NCI-H2107 (cell line): ENCODE measurements at places on chromosomes 11 and 22.

GRCh38 chr11:76313913-76314740, 66.8 kb downstream of the THAP12 start:
- DNase-seq = no peak

DNA sequence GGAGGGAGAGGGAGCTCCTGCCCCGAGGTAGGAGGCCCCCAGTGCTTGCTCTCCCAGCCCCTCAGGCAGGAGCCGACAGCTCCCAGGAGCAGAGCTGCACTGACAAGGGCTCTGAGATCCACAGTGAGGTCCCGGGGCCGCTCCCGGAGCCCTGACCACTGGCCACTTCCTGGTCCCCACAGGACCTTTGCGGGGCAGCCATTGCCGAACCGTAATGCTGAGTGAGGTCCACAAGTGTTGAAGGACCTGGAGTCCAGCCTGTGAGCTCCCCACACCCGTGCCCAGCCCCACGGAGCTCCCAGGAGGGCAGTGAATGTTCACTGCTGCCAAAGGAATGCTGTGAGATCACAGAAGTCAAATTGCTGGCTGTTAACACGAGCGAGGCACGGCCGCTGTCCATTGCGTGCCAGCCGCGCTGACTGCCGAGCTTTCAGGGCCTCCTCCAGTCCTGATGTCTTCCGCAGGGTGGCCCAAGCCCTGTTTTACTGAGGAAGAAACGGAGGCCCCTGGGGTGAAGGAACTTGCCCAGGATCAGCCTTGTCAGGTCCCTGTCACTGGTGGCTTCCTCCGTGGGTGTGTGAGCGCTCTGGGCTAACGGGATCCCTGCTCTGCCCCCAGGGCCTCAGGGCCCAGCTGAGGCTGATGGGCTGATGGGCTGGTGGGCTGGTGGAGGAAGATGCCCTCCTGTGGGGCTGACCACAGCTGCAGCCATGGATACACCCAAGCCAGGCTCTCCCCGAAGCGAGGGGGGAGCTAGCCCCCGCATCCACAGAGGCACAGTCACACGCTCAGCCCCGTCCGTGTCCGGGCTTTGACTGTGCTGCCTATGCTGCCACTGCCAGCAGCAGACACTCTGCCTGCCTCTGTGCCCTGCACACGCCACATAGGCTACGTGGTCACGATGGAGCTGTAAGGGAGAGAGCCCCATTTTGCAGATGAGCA, 70.8 kb downstream of the WNT7B start:
- DNase-seq = no peak

DNA sequence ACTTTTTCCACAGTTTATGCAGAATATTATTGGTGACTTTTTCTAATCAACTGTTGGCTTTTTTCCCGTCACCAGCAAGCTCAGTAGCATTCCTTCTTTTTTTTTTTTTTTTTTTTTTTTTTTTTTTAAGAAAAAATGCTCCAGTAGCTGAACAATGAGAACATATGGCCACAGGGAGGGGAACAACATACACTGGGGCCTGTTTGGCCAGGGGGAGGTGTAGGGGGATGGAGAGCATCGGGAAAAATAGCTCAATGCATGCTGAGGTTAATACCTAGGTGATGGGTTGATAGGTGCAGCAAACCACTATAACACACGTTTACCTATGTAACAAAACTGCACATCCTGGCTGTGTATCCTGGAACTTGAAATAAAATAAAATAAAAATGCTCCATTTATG, 82.5 kb downstream of the ARHGAP42 start:
- DNase-seq = no peak

DNA sequence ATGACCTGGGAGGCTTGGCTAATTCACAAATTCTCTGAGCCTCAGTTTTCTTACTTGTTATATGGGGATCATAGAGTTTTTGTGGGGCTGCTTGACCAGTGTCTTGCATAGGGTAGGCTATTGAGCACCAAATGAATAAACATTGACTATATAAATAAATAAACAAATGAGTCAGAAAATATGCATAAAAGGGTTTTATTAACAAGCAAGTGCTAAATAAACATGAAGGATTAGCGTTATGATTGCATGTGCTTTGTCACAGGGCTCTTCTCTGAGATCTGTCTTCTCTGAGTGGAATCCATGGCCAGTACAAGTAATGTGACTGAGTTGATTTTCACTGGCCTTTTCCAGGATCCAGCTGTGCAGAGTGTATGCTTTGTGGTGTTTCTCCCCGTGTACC, at the start of gene OR4B1:
TSS of gene OR4B1 (plus strand) at position 301 of the 400 bp plus-strand sequence. CDS start at position 301, 0 bp downstream.
- no peak for DNase-seq

DNA sequence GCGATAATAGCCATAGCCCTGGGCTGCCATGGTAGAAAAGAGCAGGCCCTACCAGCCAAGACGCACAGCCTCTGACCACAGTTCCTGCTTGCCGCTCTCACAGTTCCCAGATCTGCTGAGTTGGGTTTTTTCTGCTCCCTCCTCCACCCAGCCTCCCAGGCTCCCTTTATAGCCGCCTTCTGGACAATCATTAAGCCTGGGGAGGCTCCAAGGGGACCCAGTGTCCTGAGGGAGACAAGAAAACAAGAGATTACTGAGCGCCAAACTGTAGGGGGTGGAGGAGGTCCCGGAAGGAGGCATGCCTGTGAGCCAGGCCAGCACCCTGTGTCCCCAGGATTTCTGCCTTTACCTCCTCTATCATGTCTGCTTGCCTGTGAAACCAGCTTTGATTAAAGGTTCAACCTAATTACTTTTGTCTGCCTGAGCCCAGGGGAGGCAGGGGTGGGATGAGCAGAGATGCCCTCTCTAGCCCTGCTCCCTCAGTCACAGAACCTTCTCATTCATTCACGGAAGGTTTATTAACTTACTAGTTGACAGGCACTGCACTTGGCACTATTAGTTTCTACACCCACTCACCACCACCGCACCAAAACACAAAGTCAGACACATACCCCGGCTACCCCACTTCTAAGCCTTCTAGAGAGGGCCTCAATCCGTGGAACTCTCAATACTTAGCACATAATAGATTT, 1.2 kb downstream of the SLC37A4 start:
- no peak for DNase-seq

- no peak for DNase-seq
These were observed 6.9 kb upstream of the TUBA8 start for GRCh38 chr22:18103527-18104269.

GRCh38 chr11:81255895-81256294, 1477.8 kb downstream of the FAM181B start:
- no peak for DNase-seq

GRCh38 chr11:122334546-122335339, 218.7 kb upstream of the BLID start:
- DNase-seq = no peak
